Activated naive CD8-positive, alpha-beta T cell treated with anti-CD3 and anti-CD28 coated beads for 36 hours (primary cell): ENCODE measurements at places on chromosomes 7 and 10.

DNA sequence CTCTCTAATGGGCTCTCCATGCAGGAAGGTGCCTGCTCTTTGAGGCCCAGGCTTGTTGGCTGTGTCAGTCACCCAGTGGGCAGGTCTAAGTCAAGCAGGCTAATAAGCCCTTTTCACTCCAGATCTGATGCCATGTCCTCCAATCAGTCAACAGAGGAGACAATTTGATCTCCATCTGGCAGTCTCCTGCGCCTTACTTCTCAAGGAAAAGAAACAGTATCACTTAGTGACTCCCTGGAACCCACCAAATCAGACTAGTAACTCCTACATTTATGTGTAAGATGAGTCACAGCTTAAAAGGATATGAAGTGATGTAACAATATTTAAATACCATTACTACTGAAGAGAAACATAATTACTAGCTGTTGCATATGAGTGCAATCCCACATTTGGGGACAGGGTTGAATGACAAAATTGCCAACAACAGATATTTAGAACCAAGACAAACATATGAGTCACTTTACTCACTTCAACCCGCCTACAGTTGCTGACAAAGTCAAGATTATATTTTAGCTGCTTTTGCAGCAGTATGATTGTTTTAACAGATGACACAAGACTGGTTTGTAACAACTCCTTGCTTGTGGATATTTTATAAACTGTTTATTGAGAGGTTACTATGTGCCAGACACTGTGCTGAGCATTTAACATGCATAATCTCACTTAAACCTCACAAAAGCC, 72.1 kb downstream of the USP6NL start:
- DNase-seq, result no peak

- no peak for DNase-seq
These were observed 356.3 kb upstream of the GALNT17 start for GRCh38 chr7:70775570-70776156.

DNA sequence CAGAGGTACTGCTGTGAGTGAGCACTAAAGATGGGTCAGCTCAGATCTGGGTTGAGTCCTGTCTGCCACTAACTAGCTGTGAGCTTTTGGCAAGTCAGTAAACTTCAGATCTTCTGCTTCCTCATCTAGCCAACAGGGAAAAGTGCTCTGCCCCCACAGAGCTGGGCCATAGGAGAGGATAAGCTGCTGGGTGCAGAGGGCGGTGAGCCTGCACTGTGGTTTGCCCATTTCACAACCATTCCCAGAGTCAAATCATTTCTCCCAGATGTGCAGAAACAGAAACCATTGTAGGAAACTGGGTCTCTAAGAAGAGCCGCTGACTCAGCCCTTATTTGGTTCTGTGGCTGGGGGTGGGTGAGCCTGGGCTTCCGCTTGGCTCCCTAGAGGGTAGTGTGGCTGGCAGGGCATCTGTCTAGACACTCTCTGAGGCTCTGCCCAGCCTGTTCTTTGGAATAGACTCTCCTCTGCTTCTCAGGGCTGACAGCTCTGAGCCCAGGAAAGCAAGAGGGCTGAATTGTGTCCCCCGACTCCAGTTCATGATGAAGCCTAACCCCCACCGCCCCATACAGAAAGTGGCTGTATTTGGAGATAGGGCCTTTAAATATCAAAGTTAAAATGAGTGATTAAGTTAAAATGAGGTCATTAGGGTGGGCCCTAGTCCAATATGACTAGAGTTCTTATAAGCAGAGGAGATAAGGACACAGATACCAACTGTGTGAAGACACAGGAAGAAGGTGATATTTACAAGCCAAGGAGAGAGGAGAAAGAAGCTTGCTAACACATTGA, 29.5 kb upstream of the ARHGAP22 start:
- DNase-seq, result peak; percentile 30

DNA sequence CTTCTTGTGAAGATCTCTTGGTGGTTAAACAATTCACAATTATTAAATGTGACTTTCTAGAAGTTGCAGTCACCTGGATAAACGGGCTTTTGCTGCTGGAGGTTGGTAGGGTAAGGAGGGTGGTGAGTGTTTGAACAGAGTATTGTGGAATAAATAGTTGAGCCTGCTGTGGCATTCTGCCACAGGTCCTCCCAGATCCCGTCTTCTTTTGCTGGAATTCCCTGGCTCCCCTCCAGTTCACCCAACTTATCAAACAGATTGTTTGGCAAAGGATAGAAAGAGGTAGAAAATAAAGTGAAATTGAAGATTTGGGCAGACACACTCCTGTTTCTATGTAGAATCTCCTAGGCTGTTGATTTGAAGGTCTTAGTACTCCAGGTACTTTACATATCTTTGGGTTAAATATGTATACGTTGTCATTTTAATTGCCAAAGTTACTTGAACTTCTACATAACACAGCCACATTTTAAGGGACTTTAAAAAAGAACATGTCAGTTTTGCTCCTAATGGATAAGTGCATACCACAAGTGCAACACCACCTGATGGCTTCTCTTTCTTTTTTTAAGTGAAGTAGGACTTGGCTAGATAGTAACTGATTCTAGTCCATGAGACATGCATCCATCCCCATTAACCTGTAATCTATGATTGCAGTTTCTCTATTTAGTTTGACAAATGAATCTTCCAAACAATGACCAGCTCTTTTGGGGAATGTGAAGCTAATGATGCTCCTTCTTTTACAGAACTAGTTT, 83.0 kb downstream of the ARL4A start:
- DNase-seq, result no peak

GRCh38 chr7:2786607-2787116, 57.4 kb downstream of the GNA12 start:
- no peak for DNase-seq

- DNase-seq, result peak; percentile 69
These were observed 1.6 kb downstream of the SPOCK2 start for GRCh38 chr10:72086466-72087391.

GRCh38 chr7:4882169-4883032, 1.1 kb downstream of the RADIL start:
- no peak for DNase-seq

- no peak for DNase-seq
These were observed 58.8 kb upstream of the AKR1E2 start for GRCh38 chr10:4767033-4767814.

DNA sequence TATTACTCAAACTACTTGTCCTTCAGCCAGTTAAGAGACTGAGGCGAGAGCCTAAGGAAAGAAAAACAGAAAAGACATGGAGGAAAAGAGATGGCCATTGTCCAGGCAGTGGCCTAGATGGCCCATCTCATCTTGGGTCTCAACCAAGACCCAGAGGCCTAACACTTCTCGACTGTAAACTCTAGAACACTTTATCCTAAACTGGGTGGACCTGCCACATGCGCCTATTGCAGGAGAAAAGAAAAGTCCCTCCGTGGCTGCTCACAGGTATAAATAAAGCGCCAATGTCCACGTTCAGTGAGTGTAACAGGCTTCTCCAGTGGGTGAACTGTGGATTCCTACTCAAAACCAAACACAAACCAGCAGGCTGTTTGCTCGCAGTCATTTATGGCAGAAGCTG, 92.7 kb upstream of the DDC start:
- DNase-seq, result no peak

GRCh38 chr7:149458235-149458634, 2.6 kb downstream of the ZNF777 start:
- DNase-seq, result no peak

DNA sequence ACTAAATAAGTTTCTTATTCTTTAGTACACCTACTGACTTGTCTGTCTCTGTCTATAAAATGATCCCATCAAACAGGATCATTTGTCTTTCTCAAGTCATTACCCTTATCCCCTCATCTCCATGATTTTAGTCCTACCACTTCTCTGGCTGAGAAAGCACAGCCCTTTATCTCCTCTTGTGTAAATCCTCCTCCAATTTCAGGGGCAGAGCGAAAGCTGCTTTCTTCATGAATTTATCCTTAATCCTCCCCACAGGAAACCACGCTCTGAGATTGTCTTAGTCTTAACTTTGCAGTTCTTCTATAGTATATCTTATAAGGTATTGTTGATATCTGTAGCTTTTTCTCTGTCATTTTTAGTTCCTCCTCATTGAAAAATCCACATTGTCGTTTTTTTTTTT, 239.7 kb upstream of the PLXDC2 start:
- DNase-seq, result no peak
